ENCODE measurements at places on chromosomes 2 and 18. TPM values are rescaled to one million over a fixed set of nuclear protein-coding genes. Genes with fewer than 3 reads are reported as not detected.

Gene CYS1
- 0.04 TPM for polyA plus RNA-seq

Gene FTCDNL1
- polyA plus RNA-seq = 0.65 TPM

Gene SP100
- 12.6 TPM for polyA plus RNA-seq

Gene IKZF2
- 0.18 TPM for polyA plus RNA-seq

Gene IL18RAP
- polyA plus RNA-seq = 0.05 TPM

Gene ANKRD62
- not detected for polyA plus RNA-seq

Gene ATP6V1C2
- 0.10 TPM for polyA plus RNA-seq

GRCh38 chr2:239463541-239464165 is 62.8 kb upstream of the HDAC4 start:
- DNase-seq = no peak

DNA sequence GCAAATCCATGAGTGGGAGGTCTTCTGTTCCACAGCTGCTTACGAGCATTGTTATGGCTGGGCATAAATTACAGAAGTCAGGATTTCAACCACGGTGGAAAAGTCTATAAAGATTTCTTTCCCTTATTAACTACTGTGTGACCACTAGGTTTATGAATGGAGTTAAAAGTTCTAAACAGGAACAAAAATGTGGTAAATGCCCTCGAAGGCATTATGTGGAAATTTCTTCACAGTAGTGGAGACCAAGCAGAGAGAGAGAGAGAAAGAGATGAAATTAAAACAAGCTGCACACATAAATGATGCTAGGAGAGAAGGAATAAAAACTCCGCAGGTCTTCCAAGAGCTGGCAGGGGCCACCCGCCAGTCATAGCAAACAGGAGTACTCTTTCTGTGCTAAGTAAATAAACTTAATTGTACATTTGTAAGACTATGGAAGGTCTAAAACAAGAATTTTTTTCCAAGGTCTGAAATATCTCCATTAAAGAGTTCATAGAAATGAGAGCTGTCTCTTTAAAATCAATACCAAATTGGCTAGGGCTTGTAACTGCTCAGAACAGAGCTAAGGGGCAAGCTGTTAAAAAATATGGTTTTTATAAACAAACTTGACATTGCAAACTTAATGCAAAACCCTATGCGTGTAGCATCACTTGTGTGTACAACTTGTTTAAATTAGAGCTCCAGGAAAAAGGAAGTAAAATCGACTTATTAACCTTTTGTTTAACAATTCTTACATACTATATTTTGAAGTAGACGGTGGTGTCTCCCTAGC is 438.2 kb downstream of the MEIS1 start:
- no peak for DNase-seq

DNA sequence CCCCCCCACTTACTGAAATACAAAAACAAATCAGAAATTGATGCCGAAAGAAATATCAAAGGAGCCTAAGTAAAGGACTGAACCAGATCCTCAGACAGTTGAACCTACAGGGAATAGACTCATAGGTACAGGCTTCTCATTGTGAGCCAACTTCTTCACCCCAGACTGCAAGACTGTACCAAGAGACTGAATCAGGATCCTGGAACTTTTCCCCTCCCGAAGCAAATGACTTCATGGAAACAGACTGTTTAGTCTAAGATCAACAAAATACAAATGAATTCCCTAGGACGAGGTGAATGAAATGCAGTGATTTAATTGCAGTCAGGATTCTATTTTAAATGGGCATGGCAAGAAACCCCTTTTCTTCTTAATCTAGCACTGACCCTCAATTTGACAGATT is 53.6 kb upstream of the RNF152 start:
- DNase-seq = no peak

DNA sequence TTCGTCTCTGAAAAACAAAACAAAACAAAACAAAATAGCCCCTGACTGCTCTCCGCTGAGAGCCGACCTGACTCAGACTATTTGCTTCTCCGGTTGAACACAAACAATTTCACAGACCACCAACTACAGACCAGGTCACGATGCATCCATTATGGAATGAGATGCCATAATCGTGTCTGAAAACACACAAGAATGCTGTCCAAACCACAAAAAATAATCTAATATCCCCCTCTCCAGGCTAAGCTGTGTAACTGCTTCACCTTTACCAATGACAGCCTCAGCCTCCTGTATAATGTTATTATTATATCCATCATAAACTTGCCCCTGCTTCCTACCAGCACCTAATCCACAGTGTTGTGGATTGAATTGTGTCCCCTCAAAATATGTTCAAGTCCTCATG is 114.7 kb downstream of the DNAH6 start:
- peak; percentile 48 for DNase-seq

DNA sequence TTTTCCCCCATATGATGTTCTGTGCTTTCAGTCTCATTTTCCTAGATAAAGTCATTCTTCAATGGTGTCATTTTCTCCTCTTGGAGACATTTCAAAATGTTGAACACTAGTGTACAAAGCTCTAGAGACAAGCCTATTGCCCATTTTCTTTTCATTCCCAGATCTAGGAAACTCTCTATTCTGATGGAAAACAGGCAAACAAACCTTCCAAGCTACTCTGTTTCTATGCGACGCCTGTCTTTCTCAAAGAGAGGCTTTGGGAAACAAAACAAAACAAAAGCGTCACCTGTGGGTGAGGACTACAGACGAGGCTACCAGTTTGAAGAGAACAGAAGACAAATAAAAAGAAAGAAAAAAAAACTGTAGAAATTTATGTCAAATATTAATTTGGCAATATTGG is 311.0 kb downstream of the CBLN2 start:
- DNase-seq = no peak

GRCh38 chr2:24207359-24207758 is 32.5 kb downstream of the FAM228A start:
- no peak for DNase-seq

- no peak for DNase-seq
Measured at GRCh38 chr2:172329416-172329773, 98.0 kb upstream of the ITGA6 start.
